Left renal pelvis (tissue), 4 donors: ENCODE measurements at places on chromosomes 4 and X.

GRCh38 chr4:185235843-185236503 lies 26.6 kb downstream of the SNX25 start:
- DNase-seq, result no peak

DNA sequence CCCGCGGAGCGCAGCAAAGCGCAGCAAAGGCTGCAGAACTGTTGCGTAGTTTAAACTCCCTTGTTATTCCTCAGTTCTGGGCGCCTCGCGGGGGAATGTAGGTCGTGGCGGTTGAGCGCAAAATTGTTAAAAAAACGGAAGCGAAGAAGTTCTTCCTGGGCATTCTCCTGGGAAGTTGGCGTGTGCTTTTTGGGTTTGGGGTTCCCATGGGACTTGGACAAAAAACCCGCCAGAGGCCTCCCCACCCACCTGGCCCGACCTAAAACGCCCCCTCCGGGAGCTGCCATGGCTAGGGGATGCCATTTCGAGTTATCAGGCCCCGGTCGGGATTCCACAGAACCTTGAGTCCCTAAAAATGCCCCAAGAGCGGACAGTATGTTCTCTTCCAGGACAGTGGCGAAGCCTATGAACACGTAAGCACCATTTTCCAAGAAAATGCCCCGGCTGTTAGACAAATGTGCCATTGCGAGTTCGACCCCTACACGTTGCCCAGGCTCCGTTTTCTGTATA lies 8.9 kb downstream of the ZIC3 start:
- DNase-seq, result no peak

GRCh38 chr4:67130411-67130810 lies 414.9 kb downstream of the CENPC start:
- DNase-seq, result no peak

DNA sequence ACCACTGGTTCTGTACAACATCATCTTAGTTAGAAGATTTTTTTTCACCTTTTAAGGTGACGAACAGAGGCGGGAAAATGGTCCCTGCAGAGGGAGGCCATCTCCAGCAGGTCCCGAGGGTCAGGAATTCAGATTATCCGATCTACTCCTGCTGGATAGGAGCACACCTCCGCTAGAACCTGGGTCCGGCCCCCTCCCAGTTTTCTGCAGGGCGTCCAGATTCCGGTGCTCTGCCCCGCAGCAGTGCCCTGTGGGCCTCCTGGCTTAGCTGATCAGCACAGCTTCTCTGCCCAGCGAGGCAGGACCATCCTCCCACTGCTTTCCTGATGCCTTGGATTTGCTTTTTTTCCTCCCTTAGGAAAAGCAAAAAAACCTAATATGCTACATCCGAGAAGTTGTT lies 2.3 kb downstream of the TBL1X start:
- DNase-seq, result no peak

DNA sequence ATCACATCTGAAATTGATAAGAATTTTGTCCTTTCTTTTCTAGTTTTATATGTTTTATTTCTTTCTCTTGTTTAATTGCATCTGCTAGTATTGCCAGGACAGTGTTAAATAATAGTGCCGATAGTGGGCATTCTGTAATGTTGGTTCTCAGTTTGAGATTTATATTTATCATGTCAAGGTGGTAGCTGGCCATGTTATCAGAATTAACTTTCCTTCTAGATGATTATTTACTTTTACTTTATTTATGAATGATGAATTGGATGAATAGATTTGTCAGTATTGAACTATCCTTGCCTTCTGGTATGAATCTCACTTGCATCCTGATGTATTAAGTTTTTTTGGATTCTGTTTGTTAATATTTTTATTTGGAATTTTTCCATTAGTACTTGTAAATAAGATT lies 42.7 kb downstream of the METAP1 start:
- DNase-seq, result no peak

DNA sequence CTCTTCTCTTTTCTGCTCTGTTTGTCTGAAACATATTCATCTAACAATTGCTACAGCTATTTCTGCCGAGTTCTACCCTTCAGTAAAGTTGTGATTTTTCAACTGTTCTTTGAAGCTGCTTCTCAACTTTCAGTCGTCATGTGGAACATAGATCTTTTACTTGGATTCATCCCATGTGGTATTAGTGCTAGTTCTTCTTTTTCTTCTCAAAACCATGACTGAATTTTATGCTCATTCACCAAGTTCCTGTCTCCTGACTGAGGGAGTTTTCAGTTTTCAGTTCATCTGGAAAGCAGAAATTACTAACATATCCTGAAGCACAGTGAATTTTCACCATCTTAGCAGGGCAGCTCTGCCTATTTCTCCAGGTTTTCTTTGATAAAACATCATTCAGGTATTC lies 12.1 kb downstream of the ACSL4 start:
- no peak for DNase-seq

- no peak for DNase-seq
Measured at GRCh38 chr4:65798498-65799127, 128.3 kb upstream of the EPHA5 start.

- no peak for DNase-seq
Measured at GRCh38 chr4:167986044-167986443, 106.3 kb upstream of the ANXA10 start.

DNA sequence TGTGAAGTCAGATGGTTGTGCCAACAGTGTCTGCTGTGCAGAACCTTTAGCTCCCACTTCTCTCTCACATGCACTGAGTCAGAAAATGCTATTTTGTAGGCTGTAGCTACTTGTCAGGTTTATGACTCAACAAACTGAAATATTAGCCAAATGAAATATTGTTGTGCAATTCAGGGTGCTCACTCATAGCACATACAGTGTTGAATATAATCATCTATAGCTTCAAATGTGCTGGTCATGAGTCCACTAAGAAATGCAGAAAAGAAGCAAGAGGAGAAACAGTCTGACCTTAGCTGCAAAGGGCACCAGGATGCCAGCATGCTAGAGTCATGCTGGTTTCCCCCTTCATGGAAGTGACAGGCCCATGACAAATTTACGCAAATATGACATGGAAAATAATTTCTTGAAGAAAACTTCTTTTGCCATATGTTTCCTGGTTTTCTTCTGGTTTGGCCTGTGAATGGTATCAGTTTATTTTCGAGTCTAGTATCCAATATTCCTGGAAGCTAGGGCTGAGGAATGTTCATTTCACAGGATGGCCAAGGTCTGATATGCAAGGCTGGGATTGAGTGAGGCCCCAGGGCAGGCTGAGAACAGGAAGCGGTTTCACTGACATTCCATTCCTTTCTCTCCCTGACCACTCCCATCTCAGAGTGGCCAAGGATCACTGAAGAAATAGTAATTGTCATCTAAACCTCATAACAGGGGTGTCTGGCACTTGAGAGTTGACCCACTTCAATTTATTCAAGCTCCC lies 10.3 kb upstream of the CXCL2 start:
- no peak for DNase-seq

DNA sequence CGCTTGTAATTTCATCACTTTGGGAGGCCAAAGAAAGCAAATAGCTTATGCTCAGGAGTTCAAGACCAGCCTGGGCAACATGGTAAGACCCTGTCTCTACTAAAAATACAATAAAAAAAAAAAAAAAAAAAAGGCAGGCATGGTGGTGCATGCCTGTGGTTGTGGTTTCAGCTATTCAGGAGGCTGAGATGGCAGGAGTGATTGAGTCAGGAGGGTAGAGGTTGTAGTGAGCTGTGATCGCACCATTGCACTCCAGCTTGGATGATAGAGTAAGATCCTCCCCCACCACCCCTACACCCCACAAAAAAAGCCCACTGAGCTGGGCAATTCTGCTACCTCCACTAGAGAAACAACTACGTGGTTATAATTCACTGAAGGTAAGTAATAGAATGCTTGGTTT lies 118.8 kb upstream of the PCDH18 start:
- no peak for DNase-seq

DNA sequence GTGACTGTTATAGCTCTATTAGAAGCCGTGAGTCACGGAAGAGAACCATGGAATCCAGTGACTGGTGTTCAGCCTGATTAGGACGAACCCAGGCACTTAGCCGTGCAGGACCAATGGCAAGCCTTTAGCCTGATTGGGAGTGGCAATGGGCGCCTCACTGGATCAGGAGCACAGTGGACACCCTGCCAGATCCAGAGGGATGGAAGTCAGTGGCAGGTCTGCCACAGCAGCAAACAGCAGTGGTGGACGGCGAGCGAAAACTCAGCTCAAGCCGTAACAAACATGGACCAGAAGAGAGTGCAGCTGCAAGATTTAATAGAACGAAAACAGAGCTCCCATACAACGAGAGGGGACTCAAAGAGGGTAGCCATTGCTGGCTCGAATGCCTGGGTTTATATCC lies 1326.5 kb downstream of the ADGRL3 start:
- no peak for DNase-seq

DNA sequence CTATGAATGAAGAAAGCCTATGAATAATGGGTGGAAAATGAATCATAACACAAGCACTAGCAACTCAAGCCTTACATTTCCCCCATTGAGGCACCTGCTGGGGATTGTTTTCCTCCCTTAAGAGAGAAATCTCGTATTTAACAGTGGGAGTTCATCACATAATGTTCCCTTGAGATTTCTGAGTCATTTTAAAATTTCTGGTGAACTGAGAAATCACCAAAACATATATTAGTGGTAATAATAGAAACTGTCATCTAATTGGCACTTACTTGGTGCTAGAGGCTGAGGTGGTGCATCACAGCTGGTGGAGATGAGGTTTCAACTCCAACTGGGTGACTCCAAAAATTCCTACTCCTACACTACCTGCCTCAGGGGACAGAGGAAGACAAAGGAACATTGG lies 561.3 kb upstream of the LCORL start:
- no peak for DNase-seq

- DNase-seq, result no peak
Measured at GRCh38 chr4:7115557-7116340, 47.9 kb upstream of the GRPEL1 start.

DNA sequence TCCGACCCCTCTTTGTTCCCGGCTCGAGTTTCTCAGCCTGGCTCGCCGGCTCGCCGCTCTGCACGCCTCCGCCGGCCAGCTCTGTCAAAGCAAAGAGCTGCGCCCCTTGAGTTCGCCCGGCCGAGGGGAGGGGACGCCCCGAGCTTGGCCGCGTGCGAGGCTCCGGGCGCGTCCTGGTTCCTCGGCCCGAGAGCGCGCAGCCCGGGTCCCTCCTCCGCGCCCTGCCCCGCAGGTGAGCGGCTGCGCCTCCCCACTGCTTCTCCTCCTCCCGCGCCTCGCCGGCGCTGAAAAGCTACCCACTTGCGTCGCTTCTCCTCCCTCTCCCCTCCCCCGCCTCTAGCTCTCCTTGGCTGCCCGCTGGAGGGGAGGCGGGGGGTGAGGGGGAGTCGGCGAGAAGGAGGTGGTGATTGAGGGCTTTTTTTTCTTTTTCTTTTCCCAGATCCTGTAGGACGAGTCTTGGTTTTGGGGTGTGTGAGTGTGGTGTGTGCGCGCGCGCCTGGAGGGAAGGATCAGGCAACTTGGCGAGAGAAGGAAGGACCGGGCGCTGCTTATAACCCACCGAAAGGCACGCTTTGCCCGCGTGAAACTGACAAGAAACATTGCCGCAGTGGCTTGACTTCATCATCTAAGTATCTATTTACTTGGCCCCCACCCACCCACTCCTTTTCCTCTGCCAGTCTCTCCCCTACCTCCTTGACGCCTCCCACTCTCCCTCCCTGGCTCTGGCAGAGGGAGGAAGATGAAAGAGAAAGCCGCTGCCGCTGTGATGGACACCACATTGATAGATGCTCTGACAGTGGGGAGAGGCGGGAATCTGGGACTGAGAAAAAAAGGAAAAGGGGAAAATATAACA lies at the start of gene LEF1:
TSS of gene LEF1 (minus strand) at position 262 of the 853 bp plus-strand sequence. CDS start 1,165 bp downstream, outside the sequence.
- peak; percentile 76 for DNase-seq

DNA sequence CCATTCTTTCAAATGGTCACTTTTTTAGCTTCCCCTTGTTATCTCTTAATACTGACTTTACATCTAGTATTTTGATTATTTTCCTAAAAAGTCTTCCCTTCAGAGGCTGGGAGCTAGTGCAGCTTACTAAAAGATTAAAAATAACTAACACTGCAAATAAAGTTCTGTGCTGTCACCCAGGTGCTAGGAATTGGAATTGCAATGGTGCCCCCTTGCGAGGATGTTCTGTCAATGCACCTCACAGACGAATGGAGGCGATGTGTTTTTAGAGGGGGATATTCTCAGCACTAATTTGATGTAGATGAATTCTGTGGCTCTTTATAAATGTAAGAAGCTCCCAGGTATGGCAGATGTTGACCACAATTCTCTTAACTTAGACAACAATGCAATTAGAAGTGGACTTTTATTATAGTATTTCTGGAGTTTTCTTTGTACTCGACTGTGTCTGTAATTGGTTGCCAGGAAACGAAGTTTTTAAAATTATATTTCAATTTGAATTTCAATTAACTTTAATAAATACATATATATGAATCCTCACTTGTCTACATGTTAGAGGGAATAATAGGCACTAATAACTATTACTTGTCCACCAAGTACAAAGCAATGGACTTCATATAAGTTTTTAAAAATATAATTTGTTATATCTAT lies 22.0 kb upstream of the SMIM31 start:
- no peak for DNase-seq

GRCh38 chr4:88429401-88429800 lies 27.5 kb upstream of the HERC5 start:
- DNase-seq, result no peak

DNA sequence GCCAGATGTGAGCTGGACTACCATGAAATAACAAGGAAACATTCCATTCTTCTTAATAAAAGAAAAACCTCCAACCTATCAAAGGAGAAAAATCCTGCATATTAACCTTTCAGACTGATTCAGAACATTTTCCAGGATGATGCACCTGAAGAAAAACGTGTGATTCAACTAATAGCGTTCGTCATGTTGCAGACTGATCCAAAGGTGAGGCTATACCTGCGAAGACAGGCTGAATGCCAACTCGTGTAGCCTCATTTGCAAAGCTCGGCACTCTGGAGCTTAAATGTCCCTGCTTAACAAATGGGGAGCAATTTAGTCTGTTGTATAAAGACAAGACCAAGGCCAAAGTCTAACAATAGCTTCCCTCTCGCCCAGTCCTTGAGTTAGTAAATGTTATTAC lies 172.0 kb upstream of the NOCT start:
- no peak for DNase-seq

DNA sequence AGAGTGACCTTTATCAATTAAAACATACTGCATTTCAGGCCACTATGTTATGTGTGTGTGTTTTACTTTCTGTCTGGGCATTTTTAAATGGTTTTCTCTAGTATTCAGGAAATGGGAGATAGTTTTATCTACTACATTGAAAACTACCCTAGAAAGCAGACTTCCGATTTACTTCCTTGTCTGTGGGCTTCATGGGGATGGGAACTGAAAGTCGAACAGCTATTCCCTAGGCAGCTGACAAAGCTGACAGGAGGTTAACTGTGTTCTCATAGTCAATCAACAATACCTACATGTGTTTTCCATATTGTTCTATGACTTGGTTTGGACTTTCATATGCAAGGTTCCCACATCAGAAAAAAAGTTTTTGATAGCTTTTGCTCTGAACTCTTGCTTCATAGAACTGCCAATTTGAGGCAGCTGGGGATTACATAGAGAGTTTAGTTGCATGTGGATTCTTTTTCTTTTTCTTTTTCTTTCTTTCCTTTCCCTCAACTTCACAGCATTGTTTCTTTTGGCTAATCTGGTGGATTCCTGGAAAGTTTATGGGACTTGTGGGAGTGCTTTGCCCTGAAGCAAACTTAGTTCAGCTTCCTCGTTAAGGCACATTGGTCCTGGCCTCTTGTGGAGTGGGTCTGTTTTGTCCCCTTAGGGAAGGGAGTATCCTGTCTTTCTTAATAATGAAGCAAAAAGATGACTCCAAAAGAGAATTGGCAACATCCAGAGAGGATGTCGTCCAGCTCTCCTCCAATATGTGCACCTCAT lies 327.1 kb upstream of the GIMD1 start:
- no peak for DNase-seq
